ENCODE measurements at places on chromosomes 2 and 18.

DNA sequence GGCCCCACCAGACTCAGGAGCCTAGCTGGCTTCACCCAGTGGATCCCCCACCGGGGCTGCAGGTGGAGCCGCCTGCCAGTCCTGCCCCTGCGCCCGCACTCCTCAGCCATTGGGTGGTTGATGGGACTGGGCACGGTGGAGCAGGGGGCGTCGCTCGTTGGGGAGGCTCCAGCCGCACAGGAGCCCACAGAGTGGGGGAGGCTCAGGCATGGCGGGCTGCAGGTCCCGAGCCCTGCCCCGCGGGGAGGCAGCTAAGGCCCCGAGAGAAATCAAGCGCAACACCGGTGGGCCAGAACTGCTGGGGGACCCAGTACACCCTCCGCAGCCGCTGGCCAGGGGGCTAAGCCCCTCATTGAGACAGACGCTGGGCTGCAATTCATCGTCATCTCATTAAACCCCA lies 184.0 kb downstream of the SNTG2 start:
- no peak for DNase-seq

GRCh38 chr2:209526561-209526960 lies 102.7 kb downstream of the MAP2 start:
- no peak for DNase-seq

DNA sequence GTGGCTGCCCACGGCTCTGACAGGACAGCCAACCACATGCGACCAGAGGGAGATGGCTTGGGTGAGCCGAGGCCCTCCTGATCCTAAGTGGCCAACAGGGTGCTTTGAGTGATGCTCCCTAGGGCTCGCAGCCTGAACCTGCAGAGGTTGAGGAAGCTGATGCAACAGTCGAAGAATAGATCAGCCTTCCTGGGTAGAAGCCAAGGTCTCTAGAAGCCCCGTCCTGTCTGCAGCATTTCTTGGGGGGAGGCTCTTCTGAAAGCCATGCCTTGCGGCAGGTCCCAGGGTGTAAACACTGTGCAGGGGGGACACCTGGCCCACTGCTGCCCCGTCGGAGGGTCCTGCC lies 136.4 kb downstream of the HDAC4 start:
- DNase-seq: no peak

- no peak for DNase-seq
Observed at GRCh38 chr2:108611021-108611420, 76.8 kb downstream of the LIMS1 start.

GRCh38 chr2:224688997-224689396 lies 27.2 kb downstream of the CCDC195 start:
- DNase-seq: no peak

GRCh38 chr2:48910961-48911360 lies 155.4 kb upstream of the LHCGR start:
- no peak for DNase-seq

GRCh38 chr2:20425884-20426283 lies 21.0 kb upstream of the RHOB start:
- no peak for DNase-seq

- no peak for DNase-seq
Observed at GRCh38 chr2:152407204-152407721, 72.3 kb downstream of the FMNL2 start.

DNA sequence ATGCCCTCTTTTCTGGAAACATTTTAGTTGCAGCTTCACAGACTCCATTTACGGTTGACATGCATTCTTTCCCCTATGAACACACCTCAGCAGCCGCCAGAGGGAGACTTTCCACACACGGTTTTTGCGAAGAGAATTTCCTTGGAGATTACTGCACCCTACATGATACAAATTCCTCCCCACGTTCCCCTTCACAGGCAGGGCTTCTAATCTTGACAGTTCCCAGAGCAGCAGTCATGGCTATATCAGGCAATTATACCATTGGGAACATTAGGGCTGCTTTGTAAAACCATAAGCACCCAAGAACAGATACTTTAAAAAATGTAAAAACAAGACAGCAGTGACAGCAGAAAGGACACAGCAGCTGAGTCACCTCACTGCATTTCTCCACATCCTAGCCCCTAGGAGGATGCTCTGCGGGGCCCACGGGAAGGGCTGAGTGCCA lies 253.8 kb downstream of the TGIF1 start:
- DNase-seq: no peak

GRCh38 chr2:49367003-49367402 lies 212.7 kb upstream of the FSHR start:
- DNase-seq: no peak

DNA sequence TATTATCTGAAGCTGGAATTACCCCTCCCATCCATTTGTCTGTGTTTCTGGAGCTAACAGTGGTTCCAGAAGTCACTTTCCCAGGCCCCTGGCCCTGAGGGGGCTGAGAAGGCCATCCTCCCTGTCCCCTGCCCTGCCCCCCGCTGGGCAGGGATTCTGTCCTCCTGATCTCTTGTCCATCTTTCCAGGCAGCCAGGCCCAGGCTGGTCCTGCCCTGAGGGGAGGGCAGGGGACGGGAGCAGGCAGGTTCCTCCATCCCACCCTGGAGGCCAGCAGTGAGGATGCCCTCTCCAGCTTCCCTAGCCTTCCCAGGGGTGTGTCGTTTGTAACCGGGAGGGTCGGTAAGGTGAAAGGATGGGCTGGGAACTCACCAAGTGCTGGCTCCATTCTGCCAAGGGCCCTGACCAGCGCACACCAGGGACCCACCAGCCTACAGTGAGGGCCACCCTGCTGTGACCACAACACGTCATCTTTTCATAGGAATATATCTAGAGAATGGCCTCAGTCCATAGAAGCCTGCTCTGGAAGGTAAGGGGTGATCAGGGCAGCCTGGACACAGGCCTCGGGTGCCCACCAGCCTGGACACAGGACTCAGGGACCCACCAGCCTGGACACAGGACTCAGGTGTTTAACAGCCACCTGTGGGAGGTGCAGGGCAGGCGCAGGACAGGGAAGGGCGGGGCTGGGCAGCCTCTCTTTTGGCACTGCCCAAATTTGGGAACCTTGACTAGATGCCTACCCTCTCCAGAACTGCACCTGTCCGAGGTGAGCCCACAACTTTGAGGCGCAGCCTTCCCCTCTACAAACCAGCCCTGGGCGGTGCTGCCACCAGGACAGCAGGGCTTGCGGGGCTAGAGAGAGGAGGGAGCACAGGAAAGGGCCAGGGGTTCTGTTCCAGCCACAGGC lies 35.8 kb upstream of the GPC1 start:
- DNase-seq: no peak

GRCh38 chr2:205988274-205988673 lies 97.7 kb downstream of the INO80D start:
- no peak for DNase-seq

DNA sequence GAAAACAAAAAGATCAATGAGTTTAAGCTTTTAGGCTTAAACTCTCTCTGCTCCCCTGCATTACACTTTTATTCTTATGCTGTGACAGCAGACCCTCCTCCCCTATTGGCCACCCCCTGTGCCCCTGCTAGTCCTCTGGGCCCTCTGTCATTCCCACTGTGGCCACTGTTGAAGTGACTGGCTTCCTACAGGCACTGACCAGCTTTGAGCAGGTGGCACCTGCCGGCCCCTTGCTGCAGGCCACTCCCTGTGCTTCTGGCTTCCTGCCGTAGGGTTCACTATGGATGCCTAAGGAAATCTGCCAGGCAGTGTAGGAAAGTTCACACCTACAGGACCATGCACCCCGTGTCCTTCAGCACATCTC lies 156.5 kb upstream of the L3MBTL4 start:
- no peak for DNase-seq

DNA sequence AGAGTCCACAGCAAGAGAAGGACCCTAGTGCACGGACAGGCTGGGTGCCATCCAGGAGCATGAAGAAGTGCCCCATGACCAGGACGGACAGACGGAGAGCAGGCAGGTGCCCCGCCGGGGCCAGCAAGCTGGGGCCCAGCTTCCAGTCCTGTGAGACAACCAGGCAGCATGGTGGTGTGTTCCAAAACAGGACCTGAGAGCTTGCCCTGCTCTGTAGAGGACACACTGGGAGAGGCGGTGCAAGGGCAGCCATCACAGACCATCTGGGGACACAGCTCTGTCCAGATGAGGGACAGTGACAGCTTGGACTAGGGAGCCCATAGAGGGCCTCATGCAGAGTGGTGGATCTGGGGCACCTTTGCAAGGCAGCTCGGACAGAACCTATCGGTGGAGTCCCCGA lies 279.8 kb downstream of the EIPR1 start:
- DNase-seq: no peak

- no peak for DNase-seq
Observed at GRCh38 chr2:185689906-185690539, 48.6 kb upstream of the FSIP2 start.

DNA sequence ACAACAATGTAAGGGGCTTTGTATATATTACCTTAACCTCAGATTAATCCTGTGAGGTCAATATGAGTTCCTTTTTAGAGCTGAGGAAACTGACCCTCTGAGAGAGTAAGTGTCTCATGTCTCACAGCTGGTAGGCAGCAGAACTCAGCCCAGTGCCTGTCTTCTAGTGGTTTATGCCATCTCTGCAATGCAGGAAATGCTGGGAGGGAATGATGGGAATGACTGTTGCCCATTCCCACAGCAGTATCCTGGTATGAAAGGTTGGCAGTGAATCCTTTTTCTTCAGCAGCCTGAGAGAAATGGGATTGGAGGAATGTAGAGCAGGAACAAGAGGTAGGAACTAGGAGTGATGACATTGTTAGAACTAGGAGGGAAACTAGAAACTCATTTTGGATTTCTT lies 6.0 kb downstream of the MRPL30 start:
- no peak for DNase-seq

- DNase-seq: no peak
Observed at GRCh38 chr2:104854498-104855220, 744 bp downstream of the POU3F3 start.

DNA sequence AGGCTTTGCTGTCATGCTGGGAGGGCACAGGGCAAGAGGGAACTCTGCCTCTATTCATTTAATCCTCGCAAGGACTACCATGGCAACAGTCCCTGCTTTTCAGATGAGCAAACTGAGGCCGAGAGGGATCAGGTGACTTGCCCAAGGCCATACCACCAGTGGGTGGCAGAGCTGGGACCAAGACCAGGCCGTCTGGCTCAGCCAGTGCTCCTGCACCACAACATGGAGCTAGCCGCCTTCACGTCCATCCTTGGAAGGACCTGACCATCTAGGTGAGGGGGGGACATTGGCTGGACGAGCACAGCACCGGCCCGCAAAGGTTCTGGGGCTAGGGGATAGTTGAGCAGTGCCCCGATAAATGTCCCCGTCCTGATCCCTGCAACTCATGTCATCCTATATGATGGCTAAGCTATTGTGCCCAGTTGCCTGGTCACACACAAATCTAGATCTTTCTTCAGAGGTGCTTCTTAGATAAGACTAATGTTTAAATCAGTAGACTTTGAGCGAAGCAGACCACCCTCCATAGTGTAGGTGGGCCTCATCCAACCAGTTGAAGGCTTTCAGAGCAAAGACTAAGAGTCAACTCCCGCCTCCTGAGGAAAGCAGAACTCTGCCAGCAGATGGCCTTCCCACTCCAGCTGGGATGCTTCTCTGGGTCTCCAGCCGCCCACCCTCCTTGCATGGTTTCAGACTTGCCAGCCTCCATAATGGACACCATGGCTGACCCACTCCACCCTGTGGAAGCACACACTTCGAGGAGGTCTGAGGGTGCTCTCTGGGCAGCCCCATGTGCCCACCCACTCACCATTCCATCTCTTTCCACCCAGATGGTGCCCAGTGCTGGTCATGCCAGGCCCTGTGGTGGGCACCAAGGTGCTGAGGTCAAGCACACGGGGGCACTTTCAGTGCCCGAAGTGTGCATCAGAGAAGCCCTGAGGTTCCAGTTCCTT lies 214.8 kb upstream of the RAB6C start:
- DNase-seq: no peak

- DNase-seq: no peak
Observed at GRCh38 chr2:10520154-10520553, 72.0 kb upstream of the ODC1 start.

- DNase-seq: no peak
Observed at GRCh38 chr2:82342356-82342755, 2037.8 kb upstream of the LRRTM1 start.

- no peak for DNase-seq
Observed at GRCh38 chr2:74945788-74946331, 12.6 kb upstream of the POLE4 start.

DNA sequence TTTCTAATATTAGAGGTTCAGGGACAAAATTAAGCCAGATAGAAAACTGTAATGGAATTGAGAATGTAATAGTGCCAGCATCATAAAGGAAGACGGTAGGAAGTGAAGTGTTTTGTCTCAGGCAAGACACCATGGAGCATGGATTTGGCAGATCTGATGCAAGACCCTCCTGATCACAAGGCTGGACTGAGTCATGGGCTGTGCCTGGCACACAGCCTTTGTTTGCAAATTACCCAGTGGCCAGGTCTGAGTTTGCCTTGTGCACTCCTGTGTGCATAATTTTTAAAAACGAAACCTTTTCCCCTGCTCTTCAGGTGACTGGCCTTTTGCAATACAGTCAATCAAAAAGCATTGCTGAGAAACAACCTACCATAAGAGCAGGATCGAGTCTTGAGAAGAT lies 2.0 kb upstream of the UPP2 start:
- DNase-seq: no peak

- no peak for DNase-seq
Observed at GRCh38 chr2:149427387-149427786, 97.0 kb downstream of the LYPD6 start.

- DNase-seq: no peak
Observed at GRCh38 chr2:133541376-133541775, 26.9 kb downstream of the NCKAP5 start.

GRCh38 chr2:160411167-160411566 lies 82.4 kb downstream of the RBMS1 start:
- DNase-seq: no peak

GRCh38 chr2:200742426-200742825 lies 69.3 kb upstream of the BZW1 start:
- no peak for DNase-seq

DNA sequence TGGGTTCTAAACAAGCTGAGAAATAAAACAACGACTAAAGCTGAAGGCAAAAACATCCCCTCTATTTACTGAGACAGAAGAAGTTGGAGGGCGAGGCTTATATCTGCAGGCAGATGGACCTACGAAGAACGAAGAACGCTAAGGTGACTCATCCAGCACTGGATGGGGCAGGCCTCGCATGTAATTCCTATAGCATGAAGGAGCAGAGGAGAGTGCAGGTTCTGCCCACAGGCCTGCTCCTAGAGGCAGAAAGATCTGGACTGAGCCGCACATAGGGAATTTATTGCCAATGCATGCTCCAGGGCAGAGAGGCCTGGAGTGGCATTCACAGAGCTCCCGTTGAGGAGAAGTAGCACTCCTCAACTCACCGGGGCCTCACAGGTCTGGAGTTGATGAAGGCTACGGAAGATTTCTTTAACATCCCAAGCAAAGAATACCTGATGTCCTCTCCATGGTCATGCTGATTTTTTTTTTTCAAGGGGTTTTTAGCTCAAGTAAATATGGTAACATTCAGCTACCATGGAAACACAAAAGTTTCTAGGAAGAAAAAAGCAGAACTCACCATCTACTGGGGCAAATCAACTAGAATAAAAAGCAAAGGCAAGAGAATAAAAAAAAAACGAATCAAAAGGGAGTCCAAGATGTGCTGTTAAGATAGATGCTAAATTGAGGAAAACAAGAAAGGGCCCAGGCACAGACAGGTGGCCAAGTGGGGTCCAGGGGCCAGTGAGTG lies 10.4 kb upstream of the METTL21A start:
- no peak for DNase-seq

GRCh38 chr2:59706729-59707128 lies 846.7 kb downstream of the BCL11A start:
- no peak for DNase-seq

Measured in activated T-cell treated with anti-CD3 and anti-CD28 coated beads for 1 hour (primary cell).